CD4-positive, alpha-beta T cell (primary cell): ENCODE measurements at places on chromosomes 5 and 9. TPM values are rescaled to one million over a fixed set of nuclear protein-coding genes. Genes with fewer than 3 reads are reported as not detected.

DNA sequence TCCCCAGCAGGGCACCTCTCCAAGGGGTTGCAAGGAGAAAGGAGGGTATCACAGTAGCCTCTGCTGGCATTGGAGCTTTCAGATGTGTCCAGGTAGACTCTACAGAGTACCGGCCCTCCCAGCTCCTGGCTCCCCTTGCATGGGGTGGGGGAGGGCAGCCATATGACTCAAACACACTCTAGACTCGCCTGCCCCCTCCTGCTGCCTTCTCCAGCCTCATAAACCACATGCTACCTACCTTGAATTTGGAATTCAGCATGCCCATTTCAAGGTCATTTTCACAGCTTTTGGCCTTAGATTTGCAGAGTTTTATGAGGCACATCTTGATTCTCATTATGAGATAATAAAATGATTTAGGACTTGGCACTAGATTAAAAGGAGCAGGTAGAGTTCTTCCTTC, 32.8 kb upstream of the SMIM32 start:
- H3K27ac ChIP-seq = no peak overlapping the region
- H3K4me3 ChIP-seq = no peak overlapping the region
- no peaks in the 10 kb centered on the region for H3K4me1 ChIP-seq
- DNase-seq = no peak
- no peaks in the 10 kb centered on the region for H3K36me3 ChIP-seq
- H3K27me3 ChIP-seq = peaks cover 4% of the 10 kb centered on the region

GRCh38 chr9:93827545-93828330, 127.4 kb downstream of the BARX1 start:
- H3K4me1 ChIP-seq = peaks cover 14% of the 10 kb centered on the region
- DNase-seq = no peak
- no peak overlapping the region for H3K4me3 ChIP-seq
- peaks cover 21% of the 10 kb centered on the region for H3K27me3 ChIP-seq
- no peaks in the 10 kb centered on the region for H3K36me3 ChIP-seq

- no peaks in the 10 kb centered on the region for H3K4me1 ChIP-seq
- no peak for DNase-seq
- peaks cover 4% of the 10 kb centered on the region for H3K27me3 ChIP-seq
- H3K27ac ChIP-seq = no peak overlapping the region
These were observed 251.5 kb upstream of the TNC start for GRCh38 chr9:115369322-115369957.

DNA sequence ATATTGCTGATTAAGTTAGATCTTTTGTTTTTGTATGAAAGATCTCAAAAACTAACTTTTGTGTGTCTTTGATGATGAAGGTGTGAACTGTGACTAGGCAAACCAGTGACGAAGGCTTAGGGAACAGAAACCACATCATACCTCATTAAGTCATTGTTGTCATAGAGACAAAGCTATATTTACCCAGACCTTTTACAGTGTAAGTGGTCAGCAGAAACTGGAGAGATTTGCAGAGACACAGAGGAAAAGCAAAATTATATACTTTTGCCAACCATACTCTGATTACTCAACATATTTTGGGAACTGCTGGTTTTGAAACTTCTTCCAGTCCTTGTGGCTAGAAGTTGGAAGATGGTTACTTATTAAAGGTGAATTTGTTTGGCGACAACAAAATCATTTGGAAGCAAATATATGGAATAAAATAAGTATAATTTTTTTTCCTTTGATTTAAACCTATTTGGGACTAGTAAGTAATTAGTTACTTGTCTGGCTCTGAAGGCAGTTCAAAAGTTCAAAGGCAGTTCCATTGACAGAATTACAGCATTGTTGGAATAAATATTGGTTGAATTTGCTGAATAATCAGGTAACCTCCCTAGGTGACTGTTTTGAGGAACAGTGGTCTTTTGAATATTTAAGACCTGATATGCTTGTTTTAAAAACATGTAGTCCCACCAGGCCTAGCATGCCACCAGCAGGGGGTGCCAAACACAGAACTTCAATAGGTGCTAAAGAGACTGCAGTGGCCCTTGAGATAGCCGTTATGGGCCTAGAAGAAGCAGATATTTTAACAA, 103.8 kb downstream of the RPS23 start:
- no peaks in the 10 kb centered on the region for H3K36me3 ChIP-seq
- H3K4me1 ChIP-seq = no peaks in the 10 kb centered on the region
- no peak overlapping the region for H3K27ac ChIP-seq
- peak; percentile 20 for DNase-seq
- no peaks in the 10 kb centered on the region for H3K27me3 ChIP-seq

DNA sequence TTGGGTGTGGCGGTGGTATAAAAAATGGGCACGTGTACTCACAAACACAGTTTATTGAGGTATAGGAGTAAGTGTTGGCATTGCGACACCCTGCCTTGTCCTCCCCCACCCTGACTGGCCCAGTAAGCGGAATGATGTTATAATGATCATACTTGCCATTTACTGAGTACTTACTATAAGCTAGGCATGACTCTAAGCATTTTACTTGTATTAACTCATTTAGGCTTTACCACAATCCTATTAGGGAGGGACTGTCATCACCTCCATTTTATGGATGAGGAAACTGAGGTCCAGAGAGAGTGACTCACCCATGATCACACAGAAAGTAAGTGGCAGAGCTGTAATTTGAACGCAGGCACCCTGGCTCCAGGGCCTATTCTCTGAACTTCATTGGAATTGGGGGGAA, 2.3 kb downstream of the SMIM3 start:
- no peaks in the 10 kb centered on the region for H3K27me3 ChIP-seq
- H3K36me3 ChIP-seq = no peaks in the 10 kb centered on the region
- peaks cover 69% of the 10 kb centered on the region for H3K4me1 ChIP-seq
- no peak overlapping the region for H3K4me3 ChIP-seq

Gene SPINK5
- not detected for total RNA-seq

Gene INSL4
- total RNA-seq = not detected
